ENCODE measurements at places on chromosomes 6 and 20. TPM values are rescaled to one million over a fixed set of nuclear protein-coding genes. Genes with fewer than 3 reads are reported as not detected.

Gene TMEM63B
- total RNA-seq: 31.4 TPM

Gene CAP2
- 16.2 TPM for total RNA-seq

Gene CYP24A1
- 6.6 TPM for total RNA-seq

Gene MAS1
- not detected for total RNA-seq

Gene FERMT1
- 8.2 TPM for total RNA-seq

Gene VPS52
- total RNA-seq: 64.8 TPM

Gene UBD
- not detected for total RNA-seq

Gene SLC35F1
- total RNA-seq: 0.78 TPM

Gene TASP1
- 23.4 TPM for total RNA-seq

Gene PRL
- total RNA-seq: not detected

Gene LY6G6F
- not detected for total RNA-seq

Gene PHACTR1
- 4.0 TPM for total RNA-seq

Gene IMPG1
- not detected for total RNA-seq

Gene UBR2
- total RNA-seq: 44.0 TPM

Gene KCNK15
- total RNA-seq: 5.1 TPM

Gene ZNF165
- total RNA-seq: 3.2 TPM

Gene RAD21L1
- not detected for total RNA-seq

Gene KCNS1
- total RNA-seq: not detected

Gene IPCEF1
- 62.6 TPM for total RNA-seq

Gene SEL1L2
- total RNA-seq: not detected

Gene FNDC11
- 0.39 TPM for total RNA-seq

Gene SASH1
- 171 TPM for total RNA-seq

Gene SNAP25
- 0.67 TPM for total RNA-seq

Gene SLC22A3
- 0.67 TPM for total RNA-seq

Gene SYCP2L
- total RNA-seq: 4.5 TPM

Gene CGAS
- total RNA-seq: 4.1 TPM
